Kidney (tissue), 22 donors: ENCODE measurements at places on chromosomes 4 and X. TPM values are rescaled to one million over a fixed set of nuclear protein-coding genes. Genes with fewer than 3 reads are reported as not detected.

GRCh38 chr4:185566425-185566824 is 31.1 kb upstream of the PDLIM3 start:
- H3K4me3 ChIP-seq: no peak overlapping the region
- H3K36me3 ChIP-seq: no peaks in the 10 kb centered on the region
- H3K27me3 ChIP-seq: no peaks in the 10 kb centered on the region
- no peaks in the 10 kb centered on the region for H3K4me1 ChIP-seq

- H3K4me1 ChIP-seq: no peaks in the 10 kb centered on the region
- no peak overlapping the region for H3K27ac ChIP-seq
- H3K27me3 ChIP-seq: no peaks in the 10 kb centered on the region
- DNase-seq: no peak
These were observed 178.2 kb upstream of the GPC4 start for GRCh38 chrX:133593531-133593930.

DNA sequence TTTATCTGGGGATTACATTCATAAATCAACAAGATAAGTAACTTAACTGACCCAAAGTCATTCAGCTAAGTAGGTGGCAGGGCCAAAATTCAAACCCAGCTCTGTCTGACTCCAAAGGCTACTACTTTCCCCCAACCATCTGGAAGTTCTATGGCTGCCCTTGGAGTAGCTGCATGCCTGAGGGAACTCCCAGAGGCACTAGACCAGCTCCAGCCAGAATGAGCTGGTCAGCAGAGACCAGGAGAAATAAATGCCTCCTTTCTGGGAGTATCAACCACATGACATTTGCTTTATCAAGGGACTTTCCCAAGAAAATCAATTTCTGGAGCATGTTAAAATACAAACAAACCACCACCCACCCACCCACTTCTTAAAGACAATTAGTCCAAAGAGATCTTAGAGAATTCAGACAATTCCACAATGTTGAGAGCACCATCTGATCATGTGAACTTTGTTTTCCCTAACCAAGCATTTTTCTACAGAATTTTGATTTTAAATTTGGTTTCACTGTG is 180.5 kb downstream of the EFHC2 start:
- no peaks in the 10 kb centered on the region for H3K36me3 ChIP-seq
- DNase-seq: no peak
- H3K27ac ChIP-seq: no peak overlapping the region
- H3K4me1 ChIP-seq: no peaks in the 10 kb centered on the region

GRCh38 chrX:20132666-20133065 is 9.0 kb downstream of the EIF1AX start:
- H3K27me3 ChIP-seq: no peaks in the 10 kb centered on the region
- no peaks in the 10 kb centered on the region for H3K4me1 ChIP-seq
- no peak overlapping the region for H3K4me3 ChIP-seq
- H3K36me3 ChIP-seq: peaks cover 13% of the 10 kb centered on the region
- no peak overlapping the region for H3K27ac ChIP-seq

DNA sequence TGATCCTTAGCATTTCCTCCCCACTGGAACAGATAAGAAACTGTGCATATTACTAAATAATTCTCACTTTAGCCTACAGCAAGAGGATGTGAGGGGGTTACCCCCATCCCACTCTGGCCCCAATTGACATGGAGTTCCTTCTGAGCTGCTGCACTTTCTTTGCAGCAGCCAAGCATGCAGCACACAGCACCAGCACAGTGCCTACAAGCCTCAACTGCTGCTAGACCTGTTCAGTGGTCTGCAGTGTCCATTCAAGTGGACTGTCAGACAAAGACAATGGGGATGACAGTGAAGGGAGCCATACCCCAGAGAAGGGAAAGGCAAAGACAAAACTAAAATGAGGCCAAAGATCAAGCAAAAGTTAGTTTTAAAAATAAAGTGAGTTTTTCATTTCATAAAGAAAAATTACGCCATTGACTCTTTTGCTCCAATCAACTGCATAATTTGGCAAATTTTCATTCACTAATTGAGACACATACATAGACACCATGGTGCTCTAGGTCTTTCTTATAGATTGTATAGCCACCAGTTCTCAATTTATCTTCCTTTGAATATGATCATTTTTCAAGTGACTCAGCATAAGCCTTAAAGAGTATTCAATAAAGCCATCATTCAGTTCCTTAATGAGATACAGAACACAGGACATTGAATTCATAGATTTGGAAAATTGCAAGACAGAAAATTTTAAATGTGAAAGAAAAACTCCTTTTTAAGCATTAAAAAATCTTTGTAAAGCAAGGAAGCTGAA is 410.6 kb downstream of the HNRNPD start:
- no peak for DNase-seq
- H3K4me3 ChIP-seq: no peak overlapping the region
- H3K27me3 ChIP-seq: no peaks in the 10 kb centered on the region
- H3K36me3 ChIP-seq: no peaks in the 10 kb centered on the region
- H3K4me1 ChIP-seq: no peaks in the 10 kb centered on the region

DNA sequence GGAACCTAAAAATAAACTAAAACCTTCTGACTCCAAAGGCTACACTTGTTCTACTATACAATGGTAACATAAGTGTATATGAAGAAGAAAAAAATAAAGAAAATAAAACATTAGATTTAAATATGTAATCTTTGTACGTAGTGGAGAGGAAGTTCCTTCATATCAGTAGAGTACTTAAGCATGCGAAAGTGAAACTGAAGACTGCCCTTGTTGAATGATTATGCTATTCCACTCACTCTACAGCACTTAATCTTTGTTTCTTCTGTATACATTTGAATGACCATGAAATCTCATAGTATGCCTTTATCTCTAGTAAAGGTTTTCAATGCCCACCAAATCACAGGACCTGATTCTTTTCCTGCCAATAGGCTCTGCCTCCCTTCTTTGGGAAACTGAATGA is 78.9 kb downstream of the NDST3 start:
- H3K36me3 ChIP-seq: no peaks in the 10 kb centered on the region
- no peaks in the 10 kb centered on the region for H3K27me3 ChIP-seq
- no peak overlapping the region for H3K27ac ChIP-seq
- H3K4me1 ChIP-seq: no peaks in the 10 kb centered on the region

GRCh38 chr4:109091727-109092409 is 210.6 kb downstream of the COL25A1 start:
- no peak for DNase-seq
- H3K27ac ChIP-seq: no peak overlapping the region
- H3K4me3 ChIP-seq: no peak overlapping the region

DNA sequence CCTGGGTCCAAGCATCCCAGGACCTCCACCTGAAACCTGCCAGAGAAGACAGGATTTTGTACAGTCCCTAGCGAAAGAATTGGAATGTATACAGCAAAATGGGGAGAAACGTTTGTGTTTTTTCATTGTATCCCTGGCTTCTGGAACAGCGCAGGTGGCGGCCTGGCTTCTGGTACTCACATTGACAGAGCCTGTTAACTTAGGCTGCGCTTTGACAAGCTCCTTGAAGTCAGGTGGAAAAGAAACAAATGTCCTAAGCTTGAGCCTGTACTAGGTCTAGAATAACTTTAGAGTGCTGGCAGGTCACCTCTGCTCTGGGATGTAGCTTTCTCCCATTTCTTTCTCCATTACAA is 343.7 kb upstream of the KLF3 start:
- peaks cover 8% of the 10 kb centered on the region for H3K4me1 ChIP-seq
- H3K27ac ChIP-seq: no peak overlapping the region
- H3K36me3 ChIP-seq: no peaks in the 10 kb centered on the region

DNA sequence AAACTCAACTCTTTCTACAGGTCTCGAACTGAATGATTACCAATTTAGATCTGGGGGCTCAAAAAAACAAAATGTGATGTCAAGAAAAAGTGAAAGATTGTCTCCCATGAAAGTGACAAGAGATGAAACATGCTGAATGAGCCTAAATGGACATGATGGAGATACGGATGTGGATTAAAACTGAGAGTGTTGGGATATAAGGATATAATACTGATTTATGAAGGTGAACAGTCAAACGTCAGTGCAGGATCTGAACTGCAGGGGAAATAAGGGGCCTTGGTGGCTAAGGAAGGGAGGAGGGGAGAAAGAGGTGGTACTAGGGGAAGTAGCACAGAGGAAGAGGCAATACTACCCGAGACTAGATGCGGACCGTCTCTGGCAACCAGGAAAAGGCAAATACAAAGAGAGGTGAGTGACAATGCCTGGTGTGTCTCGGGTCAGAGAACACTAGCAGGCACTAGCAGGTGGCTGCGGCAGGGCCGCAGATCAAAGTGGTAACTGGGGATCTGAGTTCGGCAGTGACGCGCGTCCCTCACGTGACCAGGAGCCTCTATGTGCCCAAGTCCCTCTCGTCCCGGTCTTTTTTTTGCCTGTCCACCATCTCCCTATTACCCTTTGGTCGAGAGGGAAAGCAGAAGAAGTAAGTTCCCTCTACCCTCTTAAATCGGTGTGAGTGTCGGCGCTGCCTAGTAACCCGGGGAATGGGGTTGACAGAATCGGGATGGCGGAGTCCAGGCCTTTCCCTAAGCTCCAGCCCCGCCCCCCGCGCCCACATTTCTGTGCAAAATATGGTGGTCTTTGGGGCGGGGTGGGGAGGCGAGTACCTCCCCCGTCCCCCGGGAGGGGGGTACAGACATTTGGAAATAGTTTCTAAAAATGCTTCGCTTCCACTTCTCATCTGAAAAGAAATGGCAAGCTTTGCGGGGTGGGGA is at the start of gene TCEAL1:
TSS of gene TCEAL1 (plus strand) at position 590 of the 932 bp plus-strand sequence. CDS start 942 bp downstream, outside the sequence.
- no peaks in the 10 kb centered on the region for H3K4me1 ChIP-seq
- peak; percentile 78 for DNase-seq
- no peaks in the 10 kb centered on the region for H3K36me3 ChIP-seq
- H3K4me3 ChIP-seq: peak within 1 kb of the TSS; percentile 84

GRCh38 chrX:53280331-53281320 is 758 bp downstream of the IQSEC2 start:
- no peaks in the 10 kb centered on the region for H3K36me3 ChIP-seq
- DNase-seq: no peak
- H3K4me1 ChIP-seq: no peaks in the 10 kb centered on the region

DNA sequence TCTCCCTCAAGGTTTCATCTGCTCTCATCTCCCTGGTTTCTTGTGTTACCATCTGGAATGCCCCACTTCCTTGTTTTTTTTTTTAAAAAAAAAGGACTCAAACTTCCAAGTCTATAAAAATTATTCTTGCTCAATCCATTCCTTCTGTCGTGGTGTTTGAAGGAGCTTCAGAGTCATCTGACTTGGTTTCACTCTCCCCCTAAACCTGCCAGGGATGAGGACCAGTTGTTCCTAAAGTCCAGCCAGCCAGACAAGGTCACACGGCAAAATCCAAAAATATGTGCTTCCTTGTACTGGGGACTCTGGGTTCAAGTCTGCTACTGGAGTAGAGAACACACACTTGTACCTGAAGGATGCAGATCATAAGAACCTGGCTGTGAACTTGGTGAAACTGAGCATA is 84.5 kb upstream of the GPM6B start:
- no peak overlapping the region for H3K27ac ChIP-seq
- DNase-seq: no peak
- H3K27me3 ChIP-seq: peaks cover 11% of the 10 kb centered on the region
- no peak overlapping the region for H3K4me3 ChIP-seq
- no peaks in the 10 kb centered on the region for H3K36me3 ChIP-seq

DNA sequence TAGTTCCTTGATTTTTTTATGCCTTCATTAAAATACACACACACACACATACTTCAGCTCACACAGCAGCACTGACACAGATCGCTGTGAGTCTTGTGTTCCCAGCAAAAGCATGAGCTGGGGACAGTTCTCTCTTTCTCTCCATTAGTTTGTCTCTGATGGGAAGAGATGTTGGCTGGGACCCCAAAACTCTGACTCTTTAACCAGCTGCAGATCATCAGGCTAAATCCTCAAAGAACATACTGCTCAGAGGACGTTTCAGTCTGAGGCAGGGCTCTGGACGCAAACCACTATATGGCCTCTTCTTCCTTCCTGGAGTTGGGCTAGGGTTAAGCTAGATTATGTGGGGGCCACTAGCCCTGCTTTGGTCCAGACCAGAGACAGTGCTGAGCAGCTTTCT is 109.6 kb downstream of the NHSL2 start:
- DNase-seq: peak; percentile 25
- H3K4me3 ChIP-seq: no peak overlapping the region
- peaks cover 4% of the 10 kb centered on the region for H3K4me1 ChIP-seq
- H3K27me3 ChIP-seq: peaks cover 4% of the 10 kb centered on the region

DNA sequence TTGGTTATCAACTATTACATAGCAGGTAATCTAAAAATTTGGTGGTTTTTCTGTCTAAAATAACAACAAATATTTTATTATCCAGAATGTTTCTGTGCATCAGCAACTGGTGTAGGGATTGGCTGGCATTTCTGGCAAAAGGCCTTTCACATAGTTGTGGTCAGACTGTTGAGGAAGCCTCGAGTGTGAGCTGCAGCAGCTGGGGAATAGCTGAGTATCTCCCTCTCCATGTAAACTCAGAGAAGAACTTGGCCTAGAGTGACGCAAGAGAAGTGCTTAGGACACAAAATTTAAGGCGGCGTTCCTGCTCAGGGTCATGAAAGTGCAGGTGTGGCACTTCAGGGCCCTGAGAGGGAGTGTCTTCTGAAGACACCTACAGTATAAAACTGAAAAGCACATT is 558.9 kb downstream of the SPOCK3 start:
- no peaks in the 10 kb centered on the region for H3K27me3 ChIP-seq
- DNase-seq: no peak
- no peak overlapping the region for H3K27ac ChIP-seq
- no peaks in the 10 kb centered on the region for H3K36me3 ChIP-seq
- H3K4me1 ChIP-seq: no peaks in the 10 kb centered on the region
- H3K4me3 ChIP-seq: no peak overlapping the region

DNA sequence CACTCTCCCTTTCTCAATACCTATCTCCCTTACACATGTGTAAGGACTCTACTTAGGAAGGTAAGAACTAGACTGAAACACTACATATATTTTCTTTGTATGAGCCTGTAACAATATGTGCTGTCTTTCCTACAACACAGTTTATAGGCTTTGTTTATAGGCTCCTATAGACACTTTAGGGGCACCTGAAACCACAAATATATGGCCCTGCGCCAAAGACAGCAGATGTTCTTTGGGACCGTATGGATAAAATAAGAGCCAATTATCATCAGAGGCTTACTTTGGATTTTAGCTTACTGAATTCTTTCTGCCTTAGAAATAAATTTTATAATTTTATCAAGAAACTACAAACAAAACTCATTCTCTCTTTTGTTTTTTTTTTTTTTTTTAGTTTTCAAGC is 16.6 kb upstream of the CXCL3 start:
- no peaks in the 10 kb centered on the region for H3K27me3 ChIP-seq
- no peaks in the 10 kb centered on the region for H3K4me1 ChIP-seq
- H3K4me3 ChIP-seq: no peak overlapping the region
- no peaks in the 10 kb centered on the region for H3K36me3 ChIP-seq
- H3K27ac ChIP-seq: no peak overlapping the region

Gene RAB33B
- total RNA-seq: 9.8 TPM

Gene ARFIP1
- total RNA-seq: 39.1 TPM

Gene TMEM154
- total RNA-seq: 11.0 TPM

Gene DCAF8L2
- not detected for total RNA-seq

Gene SORBS2
- 127 TPM for total RNA-seq

Gene GPM6B
- total RNA-seq: 16.0 TPM

Gene IL3RA
- total RNA-seq: 4.6 TPM

Gene SPANXN4
- not detected for total RNA-seq

Gene LDB2
- total RNA-seq: 59.9 TPM

Gene SNCA
- 8.4 TPM for total RNA-seq

Gene GAGE12E
- total RNA-seq: not detected

Gene SSX2B
- not detected for total RNA-seq
